ENCODE measurements at places on chromosomes 5 and 9.

GRCh38 chr5:143836161-143836725 is 24.3 kb downstream of the HMHB1 start:
- DNase-seq, result no peak

DNA sequence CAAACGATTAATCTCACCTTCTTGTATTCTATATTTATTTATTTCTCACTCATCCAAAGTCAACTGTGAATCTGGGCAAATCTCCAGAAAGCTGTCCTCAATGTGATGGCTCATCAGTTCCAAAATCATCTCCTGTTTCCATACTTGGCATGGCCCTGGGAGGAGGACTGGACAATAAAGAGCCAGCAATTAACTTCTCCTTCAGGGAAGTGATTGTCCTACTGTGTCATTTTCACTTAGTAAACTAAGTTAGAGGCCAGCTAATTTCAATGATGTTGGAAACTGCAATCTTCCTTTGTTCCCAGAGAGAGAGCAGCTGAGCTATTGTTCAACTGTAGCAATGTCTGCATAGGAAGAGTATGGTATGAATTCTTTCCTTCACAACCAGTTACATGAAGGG is 17.5 kb downstream of the CDH12 start:
- peak; percentile 26 for DNase-seq

GRCh38 chr5:149550268-149550583 is 1.0 kb downstream of the CSNK1A1 start:
- no peak for DNase-seq

- DNase-seq, result no peak
Measured at GRCh38 chr5:37631939-37632338, 207.9 kb downstream of the GDNF start.

GRCh38 chr5:175319199-175319598 is 124.8 kb downstream of the DRD1 start:
- DNase-seq, result no peak
